ENCODE measurements at places on chromosomes 2 and 18.

GRCh38 chr18:72544092-72544886 lies at the start of gene CBLN2:
TSS of gene CBLN2 (minus strand) at chr18:72544342. CDS start at chr18:72542160, 2,182 bp downstream.
- no peak for DNase-seq

DNA sequence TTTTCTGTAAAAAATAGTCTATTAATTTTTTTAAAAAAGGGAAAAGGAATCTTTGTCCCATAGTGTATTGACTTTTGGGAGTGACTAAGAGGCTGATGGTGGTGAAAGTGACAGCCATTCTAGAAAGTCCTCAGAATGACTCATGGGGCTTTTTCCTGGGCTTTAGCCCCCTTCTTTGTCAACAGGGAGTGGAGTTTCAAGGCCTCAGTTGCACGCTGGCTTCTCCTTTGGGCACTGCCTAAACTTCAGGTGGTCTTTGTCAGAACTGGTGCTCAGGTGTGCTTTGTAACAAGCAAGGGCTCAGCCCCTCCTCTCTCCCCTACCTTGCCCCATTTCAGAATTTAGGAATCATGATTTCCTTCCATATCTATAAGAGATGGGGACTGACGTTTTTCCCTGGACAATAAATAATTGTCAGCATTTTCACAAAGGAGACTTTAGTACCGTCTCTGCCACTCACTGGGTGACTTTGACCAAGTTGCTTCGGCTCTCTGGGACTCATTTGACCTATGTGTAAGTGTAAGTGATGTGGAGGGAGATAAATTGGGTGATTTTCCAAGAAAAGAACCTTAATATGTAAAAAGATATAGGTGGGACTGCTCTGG lies 61.2 kb upstream of the IGFBP2 start:
- DNase-seq, result no peak

- no peak for DNase-seq
Observed at GRCh38 chr2:16154501-16155280, 214.3 kb downstream of the MYCN start.

- DNase-seq, result no peak
Observed at GRCh38 chr2:8089596-8089995, 592.3 kb upstream of the ID2 start.
